Frontal cortex (tissue), 4 donors: ENCODE measurements at places on chromosomes 1 and 21. TPM values are rescaled to one million over a fixed set of nuclear protein-coding genes. Genes with fewer than 3 reads are reported as not detected.
A peak's percentile ranks its signal among the peaks of the same experiment; 100 is the strongest.

PROK1 gene
- total RNA-seq: not detected

DONSON gene
- 24.5 TPM for total RNA-seq

LRRC7 gene
- total RNA-seq: 159 TPM

DNA sequence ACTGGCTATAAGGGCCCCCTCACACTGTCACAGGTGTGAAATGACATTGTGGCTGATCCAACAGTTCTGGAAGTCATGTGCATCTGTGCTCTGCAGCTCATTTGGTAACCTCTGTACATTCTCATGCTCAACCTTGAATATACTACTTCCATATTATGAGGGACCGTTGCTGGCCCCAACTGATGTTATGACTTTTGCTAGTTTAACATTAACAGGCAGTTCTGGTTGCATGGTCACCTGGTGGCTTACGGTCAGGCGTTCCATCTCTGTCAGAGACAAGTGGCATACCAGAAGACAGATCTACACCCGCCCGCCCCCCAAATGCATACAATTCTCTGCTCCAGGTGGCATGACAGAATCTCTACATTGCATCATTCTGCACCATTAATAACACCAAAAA, 6.0 kb upstream of the DIP2A start:
- no peak for DNase-seq

- no peak for DNase-seq
These were observed 6.3 kb upstream of the SGIP1 start for GRCh38 chr1:66527686-66528085.

DNA sequence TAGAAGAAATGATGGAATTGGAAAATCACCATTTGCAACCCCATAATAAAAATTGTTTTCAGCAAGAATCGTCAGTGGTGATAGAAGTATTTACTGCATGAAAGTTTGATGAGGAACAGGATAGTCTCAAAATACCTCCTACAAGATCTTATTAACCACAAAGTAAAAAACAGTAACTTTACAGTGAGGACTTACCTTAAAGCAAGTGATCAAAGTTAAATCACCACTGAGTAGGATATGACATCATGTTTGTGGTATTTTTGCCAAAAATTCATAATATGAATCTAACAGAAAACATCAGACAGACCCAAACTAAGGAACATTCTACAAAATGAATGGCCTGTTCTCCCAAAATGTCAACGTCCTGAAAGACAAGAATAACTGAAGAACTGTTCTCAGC, 19.9 kb downstream of the ALDH9A1 start:
- DNase-seq: no peak

SAMD13 gene
- 5.3 TPM for total RNA-seq

DNA sequence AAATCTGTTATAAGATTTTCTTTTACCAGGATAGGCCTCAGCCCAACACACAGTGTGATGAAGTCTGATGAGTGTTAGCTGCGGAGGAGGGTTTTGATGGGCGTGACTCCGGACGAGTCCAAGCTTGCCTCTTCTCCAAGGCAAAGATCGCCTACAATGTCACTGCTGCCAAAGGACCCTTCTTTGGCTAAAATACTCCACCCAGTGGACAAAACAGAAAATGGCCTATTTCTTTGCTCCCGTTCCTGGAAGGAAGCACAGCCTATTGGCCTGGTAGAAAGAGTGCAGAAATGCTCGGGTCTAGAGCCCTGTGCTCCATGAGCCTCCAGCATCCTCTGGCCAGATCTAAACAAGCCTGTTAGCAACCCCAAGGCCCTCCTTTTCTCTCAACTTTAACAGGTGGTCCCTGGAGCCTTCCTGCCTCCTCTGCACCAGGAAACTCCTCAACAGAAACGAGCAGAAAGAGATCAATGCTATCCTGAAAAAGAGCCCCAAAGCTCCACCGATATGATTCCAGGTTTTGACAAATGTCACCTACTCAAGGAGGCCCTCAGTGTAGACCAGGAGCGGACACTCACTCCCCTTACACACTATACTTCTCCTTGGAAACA, 3.4 kb upstream of the CASQ2 start:
- peak; percentile 23 for DNase-seq

- no peak for DNase-seq
These were observed 380.7 kb downstream of the SEC16B start for GRCh38 chr1:177589166-177589565.

LRRC53 gene
- under 0.01 TPM for total RNA-seq

DNA sequence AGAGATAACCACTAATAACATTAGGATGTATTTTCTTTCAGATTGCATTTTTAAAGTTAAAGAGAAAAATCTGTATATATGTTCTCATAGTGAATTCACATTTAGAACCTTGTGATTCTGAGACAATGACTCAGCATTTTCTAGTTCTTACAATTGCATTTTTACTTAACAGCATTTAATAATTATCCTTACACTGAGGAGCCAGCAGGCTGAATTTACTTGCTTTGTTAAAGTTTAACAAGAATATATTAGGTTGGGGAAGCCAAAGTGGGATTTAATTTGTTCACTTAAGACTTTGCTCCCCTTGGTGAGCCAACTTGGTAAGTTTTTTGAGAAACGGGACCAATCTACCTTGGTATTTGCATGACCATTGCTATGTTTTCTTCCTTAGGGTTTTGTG, 4.5 kb downstream of the PATJ start:
- no peak for DNase-seq

C1orf141 gene
- total RNA-seq: under 0.01 TPM

- DNase-seq: no peak
These were observed 1.5 kb downstream of the KIF1B start for GRCh38 chr1:10211805-10212410.

C1QC gene
- total RNA-seq: 7.3 TPM

SEC16B gene
- not detected for total RNA-seq

DNA sequence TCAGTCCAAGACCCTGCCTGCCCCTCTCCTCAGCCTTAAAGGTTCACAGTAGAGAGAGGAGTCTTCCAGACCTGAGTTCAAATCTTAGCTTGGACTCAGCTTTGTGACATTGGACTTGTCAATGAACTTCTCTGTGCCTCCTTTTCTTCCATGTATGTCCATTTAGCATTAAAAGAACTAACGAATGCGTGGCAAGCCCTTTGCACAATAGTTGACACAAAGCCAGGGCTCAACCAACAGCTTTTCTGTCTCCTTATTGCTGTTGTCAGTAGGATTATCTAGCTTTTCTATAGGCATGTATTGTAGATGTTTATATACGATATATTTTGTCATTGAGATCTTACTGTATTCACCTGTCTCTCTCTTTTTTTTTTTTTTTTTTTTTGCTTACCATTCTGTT, 450.8 kb downstream of the PTPRU start:
- DNase-seq: no peak
